ENCODE measurements at places on chromosomes 7 and 10.

- no peak for DNase-seq
These were observed 73.2 kb downstream of the INHBA start for GRCh38 chr7:41629711-41630111.

GRCh38 chr10:58586282-58587245 lies 73.9 kb downstream of the BICC1 start:
- no peak for DNase-seq

GRCh38 chr7:154976844-154977243 lies 26.1 kb downstream of the PAXIP1 start:
- DNase-seq = no peak

DNA sequence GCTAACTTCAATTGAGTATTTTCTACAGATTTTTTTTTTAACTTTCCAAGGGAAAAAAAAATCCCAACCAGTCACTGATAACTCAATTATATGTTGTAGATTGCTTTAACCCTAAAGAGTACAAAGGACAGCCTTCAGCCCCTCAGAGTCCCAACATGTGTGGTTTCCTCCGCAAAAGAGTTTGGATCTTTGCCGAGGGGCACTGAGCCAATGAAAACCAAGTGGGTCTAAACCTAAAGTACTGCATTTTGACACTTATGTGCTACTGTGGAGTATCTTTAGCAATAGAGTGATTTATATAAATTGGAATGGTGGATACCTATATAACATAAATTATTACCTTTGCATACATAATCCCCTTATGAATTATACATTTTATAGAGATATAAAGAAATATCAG lies 91.5 kb downstream of the SEMA3D start:
- DNase-seq = no peak

- DNase-seq = no peak
These were observed 86.9 kb upstream of the GTF2I start for GRCh38 chr7:74570533-74571156.

DNA sequence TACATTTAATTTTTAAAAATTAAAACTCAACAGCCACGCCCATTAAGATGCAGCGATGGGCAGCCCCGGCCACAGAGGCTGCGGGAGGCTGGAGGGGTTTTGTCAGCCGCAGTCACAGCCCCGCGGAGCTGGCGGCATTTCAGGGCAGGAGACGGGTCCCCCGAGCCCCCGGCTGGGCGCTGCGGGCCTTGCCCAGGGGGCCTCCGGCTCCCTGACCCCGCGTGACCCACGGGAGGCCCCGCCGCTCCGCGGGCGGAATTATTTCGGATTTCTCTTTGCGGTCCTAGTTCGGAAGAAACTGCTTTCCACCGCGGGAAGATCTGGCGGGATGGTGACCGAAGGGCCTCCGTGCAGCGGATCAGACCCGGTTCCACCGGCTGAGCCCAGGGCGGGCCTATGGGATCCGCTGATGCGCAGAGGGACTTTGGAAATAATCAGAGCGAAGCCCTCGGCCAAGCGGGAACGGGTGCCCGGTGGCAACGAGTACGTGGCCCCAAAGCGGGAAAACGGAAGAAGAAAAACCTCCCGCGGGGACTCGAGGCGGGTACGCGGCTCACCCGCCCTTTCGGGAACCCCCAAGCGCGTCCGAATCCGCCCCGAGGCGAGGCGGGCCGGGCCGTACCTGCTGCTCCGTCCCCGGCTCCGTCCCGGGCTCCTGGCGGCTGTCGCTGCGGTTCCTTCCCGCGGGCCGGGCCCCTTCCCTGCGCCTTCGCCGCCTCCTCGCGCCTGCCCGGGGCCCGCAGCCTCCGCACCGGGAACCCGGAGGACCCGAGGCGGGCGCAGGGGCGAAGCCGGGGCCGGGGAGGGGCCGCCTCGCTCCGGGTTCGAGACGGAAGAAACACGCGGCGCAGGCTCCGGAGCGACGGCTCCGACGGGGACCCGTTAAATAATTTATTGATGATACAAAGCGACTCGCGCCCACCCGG lies 1.7 kb downstream of the NKX6-2 start:
- DNase-seq = no peak

GRCh38 chr10:74871595-74872382 lies 45.4 kb downstream of the KAT6B start:
- no peak for DNase-seq

- no peak for DNase-seq
These were observed 280.3 kb upstream of the HABP2 start for GRCh38 chr10:113272511-113272910.

- DNase-seq = peak; percentile 13
These were observed 120.0 kb downstream of the SRPK2 start for GRCh38 chr7:105268511-105269392.

DNA sequence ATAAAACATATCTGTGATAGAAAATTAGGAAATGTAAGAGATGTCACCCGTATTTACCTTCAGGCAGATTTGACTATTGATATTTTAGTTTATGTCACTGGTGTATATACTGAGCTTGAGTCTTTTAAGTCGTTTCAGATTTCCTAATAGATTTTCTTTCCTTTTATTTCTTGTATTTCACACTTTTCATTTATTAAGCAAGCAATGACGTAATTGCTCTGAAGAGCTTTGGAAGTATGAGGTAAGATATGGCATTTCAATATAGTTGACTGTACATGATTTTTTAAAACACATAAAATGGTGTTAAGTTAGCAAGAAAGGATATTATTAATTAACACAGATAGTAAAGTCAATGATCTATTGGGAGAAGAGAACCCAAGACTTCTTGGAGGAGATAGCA lies 652.6 kb downstream of the SORCS1 start:
- DNase-seq = no peak

GRCh38 chr10:91592266-91592975 lies 40.5 kb downstream of the PPP1R3C start:
- no peak for DNase-seq

GRCh38 chr7:13880789-13881188 lies 108.7 kb downstream of the ETV1 start:
- DNase-seq = no peak

GRCh38 chr10:130914367-130914766 lies 397.2 kb downstream of the TCERG1L start:
- no peak for DNase-seq

GRCh38 chr7:40621592-40621998 lies 486.8 kb downstream of the SUGCT start:
- no peak for DNase-seq

- no peak for DNase-seq
These were observed 471.7 kb upstream of the GALNT17 start for GRCh38 chr7:70660154-70660818.

DNA sequence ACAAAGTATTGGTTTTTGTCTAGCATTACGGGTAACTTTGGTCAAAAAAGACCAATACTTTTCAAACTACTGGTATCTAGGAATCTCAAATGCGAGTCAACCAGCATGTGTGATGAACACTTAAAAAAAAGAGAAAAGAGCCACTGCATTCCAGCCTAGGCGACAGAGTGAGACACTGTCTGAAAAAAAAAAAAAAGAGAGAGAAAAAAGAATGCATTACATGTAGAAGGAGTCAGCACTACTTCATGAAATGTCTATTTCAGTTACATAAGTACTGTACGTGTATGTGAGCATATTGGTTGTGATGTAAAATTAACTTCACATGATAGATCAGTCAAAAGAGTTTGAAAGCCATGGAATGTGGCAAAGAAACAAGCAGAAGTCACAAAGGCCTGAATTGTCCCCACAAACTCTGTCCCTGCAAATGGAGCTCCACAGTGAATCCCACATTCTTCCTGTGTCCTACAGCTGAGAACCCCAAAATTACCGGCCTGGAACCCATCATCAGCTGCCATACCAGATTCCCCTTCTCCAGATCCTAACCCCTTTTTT lies 1.6 kb downstream of the DENND11 start:
- DNase-seq = no peak

DNA sequence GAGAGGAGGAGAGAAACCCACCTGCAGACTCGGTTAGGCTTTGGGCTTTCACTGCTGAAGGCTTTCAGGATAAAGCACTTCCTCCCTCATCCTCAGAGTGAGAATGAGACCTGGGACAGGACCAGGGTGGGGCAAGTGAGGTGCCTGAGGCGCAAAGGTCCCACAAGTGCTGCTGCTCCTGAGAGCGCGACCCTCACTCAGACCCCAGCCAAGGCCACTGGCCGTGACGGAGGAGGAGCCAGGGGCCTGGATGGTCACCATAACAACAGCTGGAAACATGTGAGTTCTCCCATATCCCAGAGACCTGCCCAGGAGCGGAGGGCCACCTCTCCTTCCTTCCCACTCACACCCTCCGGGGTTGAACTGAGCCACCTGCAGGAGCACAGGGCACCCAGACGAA lies 46.9 kb upstream of the MKRN1 start:
- DNase-seq = no peak

DNA sequence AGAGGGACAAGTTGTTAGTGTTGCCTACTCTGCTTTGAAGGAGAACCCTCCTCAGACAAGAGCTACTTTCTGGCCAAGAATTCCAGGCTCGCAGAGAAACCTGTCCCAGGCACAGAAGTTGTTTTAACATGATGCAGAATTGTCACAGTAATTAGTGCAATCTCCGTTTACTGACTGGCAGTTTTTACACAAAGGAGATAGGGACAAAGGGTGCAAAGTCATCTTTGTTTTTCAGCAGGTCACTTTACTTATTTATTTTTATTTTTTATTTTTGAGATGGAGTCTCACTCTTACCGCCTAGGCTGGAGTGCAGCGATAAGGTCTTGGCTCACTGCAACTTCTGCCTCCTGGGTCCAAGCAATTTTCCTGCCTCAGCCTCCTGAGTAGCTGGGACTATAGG lies 12.3 kb downstream of the TCF7L2 start:
- DNase-seq = no peak

- DNase-seq = peak; percentile 46
These were observed 95.8 kb downstream of the NRP1 start for GRCh38 chr10:33238643-33239042.

- DNase-seq = no peak
These were observed 125.7 kb downstream of the ZMYND11 start for GRCh38 chr10:260819-261429.

- no peak for DNase-seq
These were observed 77.6 kb upstream of the ZMIZ1 start for GRCh38 chr10:78991187-78991586.

- no peak for DNase-seq
These were observed 1192.1 kb upstream of the CELF2 start for GRCh38 chr10:9825491-9826018.

DNA sequence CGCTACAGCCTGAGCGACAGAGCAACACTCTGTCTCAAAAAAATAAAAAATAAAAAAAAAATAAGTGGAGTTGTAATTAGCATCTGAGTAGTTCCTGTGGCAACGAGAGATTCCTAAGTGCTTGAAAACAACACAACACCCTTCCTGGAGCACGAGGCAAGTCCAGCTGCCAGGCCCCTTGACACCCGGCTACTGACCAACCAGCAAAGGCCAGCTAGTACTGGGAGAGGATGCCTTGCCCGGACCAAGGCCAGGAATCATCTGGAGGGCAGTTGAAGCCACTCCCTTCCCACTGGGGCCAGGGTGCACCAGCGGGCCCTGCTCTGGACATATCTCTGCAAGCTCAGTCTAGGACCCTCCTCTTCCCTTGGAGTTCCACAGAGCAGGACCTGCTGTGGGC lies 536 bp downstream of the C10orf105 start:
- no peak for DNase-seq

DNA sequence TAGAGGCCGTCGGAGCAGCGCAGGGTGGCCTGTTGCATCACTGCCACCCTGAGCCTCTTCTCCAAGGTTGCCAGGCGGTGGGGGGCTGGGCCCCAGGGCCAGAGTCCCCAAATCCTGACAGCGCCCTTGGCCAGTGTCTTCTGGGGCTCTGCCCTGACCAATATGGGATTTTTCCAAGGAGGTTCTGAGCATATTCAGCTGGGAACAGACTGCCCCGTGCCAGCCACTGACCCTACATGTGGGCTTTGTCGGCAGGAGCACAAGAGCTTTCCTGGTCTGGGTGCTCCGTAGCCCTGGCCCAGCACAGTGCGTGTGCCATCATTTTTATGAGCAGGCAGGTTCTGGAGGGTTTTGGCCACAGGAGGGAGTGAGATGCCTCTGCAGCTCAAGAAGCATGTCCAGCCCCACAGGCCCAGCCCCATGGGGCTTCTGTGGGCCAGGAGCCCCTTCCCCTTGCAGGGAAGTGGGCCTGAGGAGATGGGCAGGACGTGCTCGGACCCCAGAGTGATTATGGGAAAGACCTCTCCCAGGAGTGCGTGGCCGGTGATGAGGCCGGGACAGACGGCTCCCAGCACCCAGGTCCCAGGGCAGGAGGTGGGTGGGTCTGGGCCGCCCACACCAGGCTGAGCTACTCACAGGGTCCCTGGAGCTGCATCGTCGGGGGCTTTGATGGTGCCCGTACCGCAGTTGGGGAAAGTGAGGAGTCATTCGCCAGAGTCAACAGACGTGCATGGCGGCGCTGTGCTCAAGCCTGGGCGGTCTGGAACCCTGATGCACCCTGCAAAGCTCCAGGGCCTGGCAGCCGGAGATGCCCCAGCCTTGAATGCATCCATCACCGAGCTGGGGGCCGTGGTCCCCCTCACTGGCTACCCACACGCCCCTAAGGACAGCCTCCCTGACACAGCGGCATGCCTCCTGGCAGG lies 66.6 kb downstream of the PWWP2B start:
- DNase-seq = no peak

- no peak for DNase-seq
These were observed 5.5 kb downstream of the CNNM2 start for GRCh38 chr10:102923601-102924000.

DNA sequence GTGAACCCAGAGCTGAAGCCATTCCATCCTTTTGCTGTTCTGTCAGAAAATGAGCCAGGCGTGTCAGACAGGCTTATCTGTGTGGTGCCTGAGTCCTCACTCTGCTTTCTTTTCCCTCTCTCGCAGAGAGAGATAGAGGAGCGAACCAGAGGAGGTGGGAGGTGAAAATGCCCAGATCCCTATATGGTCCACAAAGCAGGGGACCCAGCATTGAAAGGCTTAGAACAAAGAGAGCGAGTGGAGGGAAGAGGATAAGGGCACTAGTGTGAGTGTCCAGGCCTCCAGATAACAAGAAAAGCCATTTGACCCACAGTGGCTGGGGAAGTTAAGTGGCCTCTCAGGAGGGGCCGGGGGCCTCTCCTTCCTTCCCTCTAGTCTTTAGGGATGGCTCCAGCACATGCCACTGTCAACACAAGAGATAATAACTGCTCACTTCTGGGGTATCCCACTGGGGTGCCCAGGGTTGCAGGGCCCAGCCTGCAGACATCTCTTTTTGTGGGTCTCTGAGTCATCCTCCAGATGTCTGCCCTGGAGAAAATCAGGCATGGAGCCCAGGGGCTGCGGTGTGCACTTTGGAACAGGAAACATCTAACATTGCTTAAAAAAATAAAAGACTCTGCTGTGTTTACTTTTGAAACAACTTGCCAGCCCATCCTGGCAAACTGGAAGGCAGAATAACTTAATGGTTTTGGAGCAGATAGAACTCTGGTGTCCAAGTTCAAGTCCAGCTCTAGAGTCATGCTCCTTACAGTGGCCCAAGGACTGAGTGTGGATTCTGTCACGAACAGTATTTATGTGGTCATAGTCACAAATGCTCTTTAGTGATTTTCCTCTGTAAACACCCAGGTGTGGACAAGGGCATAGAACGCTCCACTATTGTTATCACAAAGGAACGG lies 189.5 kb downstream of the CXCL12 start:
- no peak for DNase-seq

Data from keratinocyte (primary cell).